ENCODE measurements at places on chromosomes 7 and 10. TPM values are rescaled to one million over a fixed set of nuclear protein-coding genes. Genes with fewer than 3 reads are reported as not detected.

Gene ZNF853
- 19.2 TPM for total RNA-seq

Gene TMEM213
- not detected for total RNA-seq

Gene NPTX2
- 6.1 TPM for total RNA-seq

Gene SEMA3A
- total RNA-seq = 29.5 TPM

Gene TLL2
- total RNA-seq = 0.25 TPM

Gene TUBAL3
- total RNA-seq = not detected

Gene PDE1C
- 21.1 TPM for total RNA-seq

Gene SLC16A9
- total RNA-seq = 9.8 TPM

Gene CDC14C
- not detected for total RNA-seq

Gene MNX1
- total RNA-seq = not detected

Gene DOCK4
- total RNA-seq = 81.6 TPM

Gene GARIN1A
- 0.74 TPM for total RNA-seq

Gene GIMAP7
- total RNA-seq = 1.5 TPM

Measured in temporal lobe (tissue), 4 donors.